ENCODE measurements at places on chromosomes 2 and 18. TPM values are rescaled to one million over a fixed set of nuclear protein-coding genes. Genes with fewer than 3 reads are reported as not detected.

- peak; percentile 7 for DNase-seq
These were observed 260.5 kb downstream of the CCDC85A start for GRCh38 chr2:56444339-56444738.

DNA sequence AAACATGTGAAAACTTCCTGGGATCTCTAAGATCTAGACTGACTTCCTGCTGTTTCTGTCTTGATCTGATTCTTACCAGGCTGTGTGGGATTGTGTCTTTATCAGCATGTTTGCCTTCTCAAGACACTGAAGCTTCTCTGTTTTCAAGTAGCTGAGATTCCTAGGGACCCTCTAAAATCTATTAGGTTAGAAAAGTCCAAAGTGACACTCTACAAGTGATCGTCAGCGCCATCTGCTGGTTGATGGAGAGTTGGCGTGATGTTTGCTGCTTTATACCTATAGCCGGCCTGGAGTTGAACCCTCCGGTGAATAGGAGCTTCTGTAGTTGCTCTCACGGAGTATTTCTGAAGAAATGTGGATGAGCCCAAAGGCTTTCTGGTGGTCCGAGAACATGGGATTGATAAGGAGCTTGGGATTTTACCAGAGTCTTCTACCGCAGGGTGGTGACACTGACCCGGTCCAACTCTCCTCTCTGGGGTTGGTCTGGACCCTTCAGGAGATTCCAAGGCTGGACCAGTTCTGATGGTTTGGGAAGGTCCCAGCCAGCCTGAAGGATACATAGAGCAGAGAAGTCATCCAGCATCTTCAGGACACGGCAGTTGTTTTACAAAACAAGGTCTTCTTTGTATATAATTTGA, 96.0 kb upstream of the TTC39C start:
- peak; percentile 39 for DNase-seq

- no peak for DNase-seq
These were observed 258.0 kb downstream of the MTX2 start for GRCh38 chr2:176526995-176527901.

DNA sequence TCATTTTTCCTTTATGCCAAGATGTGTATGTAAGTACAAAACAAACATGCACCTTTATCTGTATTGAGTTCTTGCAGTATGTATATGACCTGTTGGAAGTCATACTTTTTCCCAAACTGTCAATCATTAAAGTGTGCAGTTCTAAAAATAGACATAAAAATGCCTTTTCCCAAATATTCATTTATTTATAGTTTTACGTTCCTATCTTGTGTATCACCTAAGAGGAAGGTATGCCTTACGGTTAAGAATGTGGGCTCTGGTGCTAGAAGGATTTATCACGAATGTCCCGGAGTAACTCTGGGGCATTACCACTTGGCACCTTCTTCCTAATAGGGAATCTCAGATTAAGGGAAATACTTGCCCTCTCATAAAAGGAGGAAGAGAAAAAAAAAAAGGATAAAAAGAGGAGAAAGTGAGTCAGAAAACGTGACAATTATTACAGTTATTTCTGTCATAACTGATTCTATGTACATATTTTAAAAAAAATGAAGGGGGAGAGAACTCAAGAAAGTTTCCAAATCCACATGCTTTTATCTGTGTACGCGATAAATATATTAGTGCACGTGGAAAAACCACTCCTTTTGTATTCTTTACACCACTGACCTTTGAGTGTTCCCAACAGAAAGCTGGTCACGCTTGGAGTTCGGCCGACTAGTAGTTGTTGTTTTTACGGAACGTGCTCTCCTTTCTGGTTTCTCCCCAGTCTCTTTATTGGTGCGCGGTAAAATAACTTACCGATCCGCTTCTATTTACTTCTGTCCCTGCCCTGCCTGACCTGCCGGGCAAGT, 721 bp downstream of the MCEE start:
- peak; percentile 26 for DNase-seq

DNA sequence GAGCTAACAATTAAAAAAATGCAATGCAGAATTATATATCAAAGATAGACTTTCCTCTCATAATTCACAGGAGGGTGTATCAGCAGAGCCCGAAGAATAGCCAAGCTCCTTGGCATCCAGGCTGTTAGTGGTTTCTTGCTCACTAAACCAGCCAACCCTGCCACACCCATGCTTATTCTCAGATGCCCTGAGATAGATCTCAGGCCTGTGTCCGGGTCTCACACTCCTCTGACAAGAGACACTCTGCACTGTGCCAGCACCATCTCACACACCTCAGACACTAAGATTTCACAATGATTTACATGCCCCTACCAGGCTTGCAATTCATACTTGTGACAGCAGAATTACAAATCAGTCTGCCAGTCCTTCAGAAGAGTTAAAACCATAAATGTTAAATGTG, 64.5 kb downstream of the OSBPL1A start:
- DNase-seq = no peak

DNA sequence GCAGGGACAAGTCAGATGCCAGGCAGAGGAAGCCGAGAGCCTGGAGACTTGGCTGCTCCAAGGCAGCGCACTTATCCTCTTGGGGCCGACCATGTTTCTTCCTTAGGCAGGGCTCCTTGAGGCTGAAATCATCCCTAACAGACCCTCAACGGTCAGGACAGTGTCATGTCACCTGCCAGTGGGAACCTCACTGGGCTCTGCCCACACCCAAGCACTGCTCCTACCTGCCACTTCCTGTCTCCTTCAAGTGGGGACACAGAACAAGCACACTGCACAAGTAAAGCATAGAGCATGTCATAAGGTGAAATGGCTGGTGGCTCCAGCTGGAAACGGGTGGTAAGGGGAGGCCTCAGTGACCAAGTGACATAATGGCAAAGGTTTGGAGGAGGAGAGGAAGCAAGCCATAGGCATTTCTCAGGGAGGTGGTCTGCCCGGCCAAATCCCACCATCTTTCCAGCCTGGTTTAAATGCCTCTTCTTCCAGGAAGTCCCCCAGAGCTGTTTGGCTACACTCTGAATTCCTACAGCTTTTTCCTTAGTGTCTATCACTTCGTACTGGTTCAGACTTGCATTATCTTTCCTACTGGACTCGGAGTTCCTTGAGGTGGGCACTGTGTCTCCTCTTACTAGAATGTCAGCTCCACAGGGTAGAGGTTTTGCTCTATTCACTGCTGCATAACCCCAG, 7.3 kb upstream of the ATOH8 start:
- DNase-seq = no peak

DNA sequence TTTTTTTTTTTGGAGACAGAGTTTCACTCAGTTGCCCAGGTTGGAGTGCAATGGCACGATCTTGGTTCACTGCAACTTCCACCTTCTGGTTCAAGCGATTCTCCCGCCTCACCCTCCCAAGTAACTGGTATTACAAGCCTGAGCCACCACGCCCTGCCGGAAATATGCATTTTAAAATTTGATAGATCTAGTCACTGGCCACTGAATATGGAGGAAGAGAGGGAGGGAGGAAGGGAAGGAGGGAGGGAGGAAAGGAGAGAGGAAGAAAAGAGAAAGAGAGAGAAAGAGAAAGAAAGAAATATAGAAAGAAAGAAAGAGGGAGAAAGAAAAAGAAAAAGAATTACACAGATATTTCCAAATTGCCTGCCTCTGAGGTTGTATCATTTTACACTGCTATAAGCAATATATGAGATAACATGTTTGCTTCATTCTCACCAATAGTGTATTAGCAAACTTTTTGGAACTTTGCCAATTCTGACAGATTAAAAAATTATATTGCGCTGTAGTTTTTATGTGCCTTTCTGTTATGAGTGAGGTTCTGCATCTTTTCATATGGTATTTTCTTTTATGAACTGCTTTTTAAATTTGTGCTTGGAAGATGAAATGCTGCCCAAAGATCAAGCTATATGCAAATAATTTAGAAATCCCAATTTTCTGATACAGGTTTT, 161.2 kb upstream of the MAP3K20 start:
- DNase-seq = no peak

DNA sequence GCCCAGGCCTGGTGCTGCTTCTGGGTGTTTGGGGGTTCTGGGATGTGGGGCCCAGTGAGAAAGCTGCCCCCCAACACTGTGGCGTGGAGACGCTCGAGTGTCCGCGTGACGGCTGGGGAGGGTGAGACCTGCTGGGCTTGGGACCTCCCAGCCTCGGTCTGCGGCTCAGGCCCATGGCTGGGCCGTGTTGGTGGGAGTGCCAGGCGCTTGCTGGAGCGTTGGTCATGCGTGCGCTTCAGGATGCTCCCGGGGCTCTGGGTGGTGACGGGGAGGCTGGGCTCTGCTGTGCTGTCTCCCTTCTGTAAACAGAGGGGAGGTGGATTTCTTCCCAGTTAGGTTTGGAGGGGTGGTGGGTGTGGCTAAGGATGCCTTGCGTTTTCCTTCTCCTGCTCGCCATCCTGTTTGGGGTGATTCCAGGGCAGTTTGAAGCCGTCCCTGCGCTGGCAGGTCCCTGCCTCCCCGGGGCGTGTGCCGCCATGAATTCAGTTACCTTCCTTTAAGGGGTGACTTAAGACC, 606 bp downstream of the GAL3ST2 start:
- no peak for DNase-seq

- DNase-seq = no peak
These were observed 312.0 kb downstream of the IRS1 start for GRCh38 chr2:226487573-226487972.

GRCh38 chr18:78913395-78913794, 66.2 kb upstream of the SALL3 start:
- no peak for DNase-seq

- DNase-seq = no peak
These were observed 11.9 kb downstream of the IL18RAP start for GRCh38 chr2:102434655-102435381.

DNA sequence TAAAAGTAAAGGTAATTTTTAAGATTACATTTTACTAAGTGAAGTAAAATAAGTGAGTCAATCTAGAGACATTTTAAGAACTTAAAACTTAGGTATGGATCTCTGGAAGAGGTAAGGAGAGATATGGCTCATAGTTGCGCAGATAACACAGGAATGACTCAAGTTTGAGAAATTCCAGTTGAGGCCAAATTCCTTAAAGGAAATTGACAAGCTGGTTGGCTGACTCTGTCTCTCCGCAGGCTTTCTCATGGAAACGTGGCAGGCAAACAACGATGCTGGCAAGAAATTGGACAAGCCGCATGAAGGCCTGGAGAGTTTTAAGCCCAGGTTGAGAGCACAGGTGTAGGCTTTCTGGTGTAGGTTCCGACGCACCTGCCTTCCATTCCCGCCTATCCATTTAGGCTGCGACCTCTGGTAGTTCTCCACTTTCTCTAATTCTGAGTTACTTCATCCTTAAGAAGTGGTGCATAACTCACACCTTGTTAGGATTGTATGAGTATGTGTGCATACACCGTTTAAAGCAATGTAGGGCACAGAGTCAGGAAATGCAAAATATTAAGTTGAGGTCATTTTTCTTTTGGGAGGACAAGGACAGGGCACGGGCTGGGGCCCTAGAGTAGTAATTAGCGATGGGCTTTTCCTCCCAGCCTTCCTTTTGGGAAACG, 589 bp upstream of the DAW1 start:
- DNase-seq = no peak

DNA sequence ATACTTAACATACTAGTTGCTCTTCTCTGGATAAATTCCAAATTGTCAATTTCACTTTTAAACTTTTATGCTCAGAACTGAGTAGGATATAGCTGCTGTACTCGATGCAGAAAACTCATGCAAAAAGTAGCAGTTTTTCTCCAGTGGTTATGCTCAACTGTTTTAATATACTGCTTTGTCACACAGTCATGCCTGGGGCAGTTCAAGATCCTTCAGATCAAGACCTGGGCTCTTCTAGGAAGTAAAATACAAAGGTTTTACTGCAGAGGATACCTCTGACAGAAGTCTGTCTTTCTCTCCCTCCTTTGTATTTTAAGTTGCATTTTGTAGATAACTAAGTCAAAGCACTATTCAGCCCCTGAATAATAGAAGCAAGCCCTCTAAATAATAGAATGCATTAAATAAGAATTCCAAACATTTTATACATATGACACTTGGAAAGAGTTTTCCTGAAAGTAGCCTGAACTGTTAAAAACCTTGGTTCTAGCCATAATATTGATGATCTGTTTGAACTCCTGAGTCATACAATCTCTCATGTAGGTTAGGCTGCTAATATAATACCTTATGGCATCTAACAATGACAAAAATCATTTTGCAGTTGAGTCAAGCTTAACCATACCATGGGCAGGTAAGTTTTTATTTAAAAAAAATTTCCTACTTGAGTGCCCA, 183.3 kb upstream of the TRIB2 start:
- DNase-seq = no peak

DNA sequence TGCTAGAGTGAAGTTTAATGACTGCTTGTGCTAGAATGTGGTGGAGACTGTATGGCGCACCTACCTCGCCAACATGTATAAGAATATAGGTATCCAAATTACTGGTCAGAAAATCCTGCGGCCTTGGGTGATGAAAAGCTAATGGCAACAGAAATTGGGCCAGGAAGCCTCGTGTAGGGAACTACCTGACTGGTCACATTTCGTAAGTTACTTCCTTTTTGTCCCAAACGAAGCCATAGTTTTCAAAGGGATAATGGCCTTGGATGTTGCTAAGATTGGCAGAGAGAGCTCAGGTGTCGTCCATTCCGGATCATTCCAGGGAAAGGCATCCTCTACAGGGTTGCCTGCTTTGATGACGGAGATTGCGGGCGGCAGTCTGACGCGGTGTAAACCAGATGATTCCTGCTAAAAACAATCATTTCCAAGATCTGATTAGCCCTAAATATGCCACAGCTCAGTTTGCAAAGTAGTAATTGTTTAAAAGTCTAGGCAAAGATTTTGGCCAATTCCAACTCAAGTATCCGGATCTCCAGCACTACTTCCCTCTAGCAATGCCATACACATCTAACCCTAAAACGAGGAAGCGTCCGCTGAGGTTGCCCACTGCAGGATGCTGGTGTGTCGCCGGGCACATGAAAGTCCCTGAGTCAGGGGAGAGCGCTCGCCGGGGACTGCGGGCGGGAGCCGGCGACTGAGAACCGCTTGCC, 708 bp upstream of the MALT1 start:
- peak; percentile 9 for DNase-seq

GRCh38 chr2:73939419-73939818, 12.7 kb downstream of the DGUOK start:
- no peak for DNase-seq

GRCh38 chr2:134865067-134865787, 26.8 kb downstream of the ACMSD start:
- no peak for DNase-seq

- DNase-seq = peak; percentile 23
These were observed 10.4 kb upstream of the STON1 start for GRCh38 chr2:48519593-48519992.

- DNase-seq = no peak
These were observed 105.1 kb downstream of the NDUFA10 start for GRCh38 chr2:239919774-239920692.

Gene MCM6
- total RNA-seq = 72.6 TPM

Gene DCDC2C
- not detected for total RNA-seq

Gene CD8B2
- not detected for total RNA-seq

Gene HOXD9
- total RNA-seq = 10.6 TPM

Gene REEP1
- 1.1 TPM for total RNA-seq

Gene CRYGD
- total RNA-seq = not detected

Gene SNTG2
- not detected for total RNA-seq

Gene DYNAP
- total RNA-seq = not detected

Gene QPCT
- total RNA-seq = not detected

Gene ADAM23
- total RNA-seq = 7.7 TPM

Gene CIB4
- not detected for total RNA-seq

Gene AQP12A
- not detected for total RNA-seq

Gene RRM2
- total RNA-seq = 21.9 TPM

Data from G401 (cell line).